ENCODE measurements at places on chromosomes 2 and 18.

DNA sequence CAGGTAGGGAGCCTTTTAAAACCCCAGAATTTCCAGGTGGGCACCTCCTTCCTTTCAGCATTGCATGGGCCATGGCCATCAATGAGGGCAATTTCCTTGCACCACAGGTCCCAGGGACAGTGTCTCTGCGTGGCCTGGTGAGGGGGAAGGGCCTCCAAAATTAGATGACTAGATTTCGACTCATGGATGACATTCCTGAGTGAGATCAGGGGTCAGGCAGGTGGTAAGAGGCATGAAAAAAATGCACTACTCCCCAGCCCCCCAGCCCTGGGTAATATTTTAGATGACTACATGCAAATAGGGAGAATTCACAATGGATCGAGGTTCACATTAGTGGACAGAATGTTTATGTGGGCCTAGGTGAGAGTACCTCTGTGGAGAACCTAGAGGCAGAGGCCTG, 19.0 kb upstream of the IGFBP5 start:
- no peak for DNase-seq

DNA sequence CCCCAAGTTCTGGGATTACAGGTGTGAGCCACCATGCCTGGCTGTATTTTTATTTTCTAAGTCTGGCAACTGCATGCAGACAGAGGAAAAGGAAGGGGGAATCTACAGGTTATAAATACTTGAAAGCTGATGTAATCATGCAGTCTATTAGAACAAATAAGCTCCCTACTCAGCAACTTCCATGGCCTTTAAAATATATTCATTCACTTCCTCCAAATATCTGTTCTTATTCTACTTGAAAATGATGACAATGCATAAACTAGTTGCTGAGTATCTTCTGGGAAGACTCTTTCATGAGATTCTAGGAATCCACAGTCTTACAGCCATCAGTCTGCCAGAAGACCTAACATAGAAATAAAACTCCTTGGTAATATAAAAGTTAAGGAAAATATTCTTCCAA, 66.9 kb upstream of the NCKAP5 start:
- no peak for DNase-seq

DNA sequence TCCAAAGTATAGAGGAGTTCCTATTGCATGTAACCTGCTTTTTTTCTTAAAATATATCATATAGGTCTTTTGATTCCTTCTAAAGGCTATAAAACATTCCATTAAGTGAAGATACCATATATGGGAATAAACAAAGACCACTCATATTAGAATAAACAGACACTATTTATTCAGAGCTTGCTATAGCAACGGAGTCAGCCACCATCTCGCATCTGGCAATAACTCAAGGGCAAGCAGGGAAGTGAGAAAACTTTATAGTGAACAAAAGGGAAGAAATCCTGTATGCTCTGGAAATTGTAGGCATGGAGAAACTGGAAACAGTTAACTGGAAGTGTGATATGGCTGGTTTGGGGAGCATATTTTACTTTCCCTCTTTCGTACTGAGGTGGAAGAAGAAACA, 301.9 kb downstream of the PTH2R start:
- DNase-seq: no peak

- no peak for DNase-seq
Measured at GRCh38 chr2:202717598-202718310, 83.0 kb downstream of the FAM117B start.

GRCh38 chr2:110770959-110771431, 38.6 kb downstream of the ACOXL start:
- no peak for DNase-seq

- no peak for DNase-seq
Measured at GRCh38 chr2:1965726-1966125, 221.4 kb upstream of the PXDN start.

DNA sequence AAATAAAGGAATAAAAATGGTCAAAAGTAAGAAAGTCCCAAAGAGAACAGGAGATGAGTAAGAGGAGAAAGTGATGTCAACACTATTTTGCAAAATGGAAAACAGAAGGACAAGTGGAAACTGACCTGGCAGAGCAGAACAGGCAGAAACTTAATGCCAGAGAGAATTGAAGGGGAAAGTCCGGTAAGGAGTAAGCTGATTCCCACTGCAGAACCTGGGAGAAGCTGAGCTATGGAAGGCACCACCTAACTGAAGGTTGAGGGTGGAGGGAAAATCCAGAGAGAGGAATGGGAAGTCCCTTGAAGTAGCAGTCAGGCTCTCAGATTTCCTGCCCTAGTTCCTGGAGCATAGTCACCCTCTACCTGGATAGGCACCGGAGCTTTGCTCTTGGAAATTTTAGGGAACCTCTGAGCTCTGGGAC, 59.8 kb downstream of the MOGAT1 start:
- no peak for DNase-seq

DNA sequence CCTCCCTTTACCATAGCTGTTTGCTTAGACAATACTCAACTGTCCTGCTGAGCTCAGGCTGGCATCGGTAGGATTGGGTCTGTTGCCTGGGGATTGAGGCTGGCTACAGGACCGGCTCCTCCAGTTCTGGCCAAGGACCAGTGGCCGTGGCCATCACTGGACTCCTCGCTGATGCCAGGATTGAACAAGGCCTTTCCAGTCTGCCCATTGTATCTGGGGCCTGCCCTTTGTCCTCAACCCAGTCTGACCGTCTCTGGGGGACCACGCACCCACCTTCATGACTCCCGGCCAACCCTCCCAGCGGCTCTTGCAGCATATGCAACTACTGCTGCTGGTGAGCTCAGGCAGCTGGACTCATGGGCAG, 28.7 kb downstream of the SH2D6 start:
- no peak for DNase-seq

DNA sequence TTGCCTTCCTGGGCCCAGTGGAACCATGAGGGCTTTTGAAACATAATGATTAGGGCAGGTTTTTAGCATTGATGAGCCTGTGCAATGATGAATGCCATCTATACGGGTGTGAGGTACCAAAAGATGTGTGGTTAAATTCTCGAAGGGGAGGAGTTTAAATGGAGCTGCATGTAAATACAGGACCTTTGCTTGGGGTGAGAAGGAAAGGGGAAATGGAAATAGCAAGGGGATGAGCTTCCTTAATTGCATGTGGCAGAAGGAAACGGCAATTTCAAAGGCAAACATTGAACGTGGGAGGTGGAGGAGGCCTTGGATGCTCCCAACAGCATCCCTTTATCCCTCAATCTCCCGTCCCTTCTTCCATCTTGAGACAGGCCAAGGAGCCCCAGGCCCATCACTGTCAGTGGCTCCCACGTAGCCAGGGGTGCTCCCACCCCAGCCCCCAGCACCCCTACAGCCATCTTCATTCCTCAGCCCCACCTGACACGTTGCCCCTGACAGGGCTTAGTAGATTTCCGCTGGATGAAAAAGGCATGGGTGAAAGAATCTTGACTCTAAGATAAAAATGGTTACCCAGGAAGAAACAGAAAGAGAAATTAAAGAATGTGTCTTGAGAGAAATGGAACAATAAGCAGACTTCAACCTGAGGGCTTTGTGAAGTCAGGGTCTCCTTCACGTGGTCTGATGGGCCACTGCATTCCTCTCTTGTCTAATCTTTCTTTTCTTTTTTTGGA, 32.5 kb downstream of the INPP5D start:
- DNase-seq: no peak

DNA sequence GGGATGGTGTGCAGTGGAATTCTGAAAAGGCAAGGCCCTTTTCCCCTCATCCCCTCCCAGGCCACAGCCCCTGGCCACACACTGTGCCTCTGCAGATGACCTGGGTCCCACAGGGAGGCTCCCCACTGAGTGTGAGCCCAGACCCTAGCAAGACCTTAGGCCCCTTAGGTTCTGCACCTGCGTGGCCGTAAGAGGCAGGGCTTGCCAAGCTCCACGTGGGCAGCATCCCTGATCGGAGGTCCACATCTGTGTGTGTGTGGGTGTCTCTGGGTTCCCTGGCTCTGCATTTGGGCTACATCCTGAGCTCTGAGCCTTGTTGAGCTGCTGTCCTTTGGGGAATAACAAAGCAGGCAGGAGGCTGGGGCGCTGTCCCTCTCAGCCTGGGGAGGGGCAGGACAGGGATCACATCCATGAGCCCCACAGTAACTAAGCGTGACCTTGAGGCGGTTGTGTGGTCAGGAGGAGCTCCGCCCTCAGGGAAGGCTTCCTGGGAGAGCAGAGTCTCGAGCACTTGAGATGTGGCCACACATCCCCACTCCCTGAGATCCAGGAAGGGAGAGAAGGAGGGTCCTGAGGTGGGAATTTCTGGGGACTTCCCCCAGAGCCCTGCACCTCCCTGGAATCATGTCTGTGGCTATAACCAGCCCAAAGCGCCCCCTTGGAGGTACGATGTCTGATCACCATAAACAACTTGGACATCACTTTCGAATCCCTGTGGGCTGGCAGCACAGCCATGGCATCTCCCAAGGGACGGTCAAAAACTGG, 84.8 kb downstream of the STPG4 start:
- DNase-seq: no peak

DNA sequence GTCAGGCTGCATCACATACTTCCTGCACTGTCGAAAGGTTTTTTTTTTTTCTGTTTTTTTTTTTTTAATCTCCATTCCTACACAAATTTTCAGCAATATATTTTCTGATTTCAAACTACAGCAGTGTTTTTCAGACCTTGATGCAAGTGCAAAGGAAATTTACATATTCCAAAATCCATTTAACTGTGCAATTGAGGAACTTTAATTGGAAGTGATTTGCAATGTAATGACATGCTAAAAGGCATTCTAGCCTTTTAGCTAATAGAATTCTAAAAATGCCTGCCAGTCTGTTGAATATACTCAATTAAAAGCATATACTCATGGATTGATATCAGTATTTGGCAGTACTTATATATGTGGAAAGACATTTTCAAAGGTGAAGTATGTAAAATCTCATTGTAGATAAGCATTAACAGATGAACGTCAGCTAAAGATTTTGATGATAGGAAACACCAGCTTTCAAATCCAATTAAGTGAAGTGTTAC, 210.5 kb downstream of the OTX1 start:
- no peak for DNase-seq

DNA sequence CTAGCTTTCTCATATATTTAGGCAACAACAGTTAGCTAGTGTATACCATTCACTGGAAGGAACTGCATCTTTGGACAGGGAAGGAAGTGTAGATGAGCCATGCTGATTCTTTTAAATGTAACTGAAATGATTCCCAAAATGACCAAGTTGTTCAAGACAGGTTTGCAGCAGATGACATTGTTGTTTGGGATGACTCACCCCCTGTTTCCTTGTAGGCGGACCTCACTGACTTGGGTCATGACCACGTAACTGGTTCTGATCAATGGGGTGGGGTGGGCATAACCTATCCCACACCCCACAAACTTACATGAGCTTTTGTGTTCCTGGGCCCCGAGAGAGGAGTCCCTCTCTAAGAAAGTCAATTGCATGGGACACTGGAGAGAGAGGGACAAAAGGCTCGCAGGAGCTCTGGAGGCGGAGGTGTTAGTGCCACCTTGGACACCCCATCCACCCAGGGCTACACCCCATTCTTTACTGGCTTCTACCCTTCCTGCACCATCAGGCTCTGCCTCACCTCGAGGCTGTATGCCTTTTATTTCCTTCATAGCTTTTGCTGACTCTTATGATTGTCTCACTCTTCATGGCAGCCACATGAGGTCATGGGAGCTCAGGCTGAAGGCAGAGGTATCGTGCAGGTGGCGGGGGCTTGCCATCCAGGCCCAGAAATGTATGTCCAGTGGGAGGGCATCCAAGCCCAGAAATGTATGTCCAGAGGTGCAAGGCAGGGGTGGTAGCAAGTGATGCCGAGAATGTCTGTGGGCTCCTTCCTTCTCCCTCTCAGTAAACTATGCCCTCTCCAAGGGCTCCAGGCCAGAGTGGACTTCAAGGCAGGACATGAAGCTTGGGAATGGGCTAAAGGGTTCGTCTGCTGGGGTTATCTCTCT, 108.0 kb downstream of the TWIST2 start:
- DNase-seq: no peak

- no peak for DNase-seq
Measured at GRCh38 chr18:62659698-62660097, 55.6 kb upstream of the PHLPP1 start.

- no peak for DNase-seq
Measured at GRCh38 chr2:222938327-222938726, 77.5 kb downstream of the ACSL3 start.

GRCh38 chr2:219484343-219485200, 14.1 kb upstream of the GMPPA start:
- no peak for DNase-seq

DNA sequence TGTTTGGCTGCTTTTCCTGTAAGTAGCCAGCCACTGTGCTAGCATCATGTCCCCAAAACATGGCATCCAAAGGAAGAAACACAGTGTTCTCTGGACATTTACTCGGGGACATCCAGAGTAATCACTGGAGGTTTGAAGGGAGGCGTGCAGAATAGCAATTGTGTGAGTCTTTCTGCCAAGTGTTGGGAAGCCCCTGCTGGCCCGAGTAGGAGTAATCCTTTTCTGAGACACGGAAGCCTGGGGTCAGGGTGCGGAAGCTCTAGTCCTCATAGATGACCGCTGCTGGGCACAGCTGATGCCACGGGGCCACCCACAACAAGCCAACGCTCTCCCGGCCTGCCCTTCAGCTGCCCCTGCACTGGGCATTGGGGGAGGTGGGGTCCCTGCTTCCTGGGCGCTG, 24.8 kb upstream of the HDAC4 start:
- DNase-seq: no peak

GRCh38 chr2:129491308-129491707, 488.2 kb upstream of the RAB6C start:
- no peak for DNase-seq

- DNase-seq: no peak
Measured at GRCh38 chr2:240590681-240591111, 4.2 kb downstream of the CAPN10 start.

GRCh38 chr18:36469461-36469860, 171.9 kb downstream of the FHOD3 start:
- no peak for DNase-seq

GRCh38 chr2:6704077-6704476, 161.6 kb downstream of the CMPK2 start:
- DNase-seq: no peak

DNA sequence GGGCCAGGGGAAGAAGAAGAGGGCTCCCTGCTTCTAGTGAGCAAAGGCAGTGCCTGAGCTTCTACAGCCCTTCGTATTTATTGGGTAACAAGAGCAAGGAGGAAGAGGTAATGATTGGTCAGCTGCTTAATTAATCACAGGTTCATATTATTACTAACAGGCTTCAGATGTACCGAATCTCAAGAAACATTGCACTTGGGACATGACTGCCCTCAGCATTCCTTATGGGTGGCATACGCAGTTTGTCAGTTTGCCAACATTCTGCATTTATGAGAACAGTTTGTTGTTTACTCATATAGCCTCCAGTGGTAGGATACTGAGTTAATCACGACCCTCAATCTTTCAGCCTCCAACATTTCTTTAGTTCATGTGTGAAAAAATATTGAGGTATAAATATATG, 84.5 kb downstream of the HIBCH start:
- DNase-seq: no peak

GRCh38 chr2:25528173-25528572, 145.2 kb downstream of the DTNB start:
- DNase-seq: no peak

Data from stimulated activated CD4-positive, alpha-beta T cell treated with anti-CD3 and anti-CD28 coated beads, Interleukin-4, amount 100 ng/mL, for 4 hours (primary cell).